T follicular helper cell (primary cell): ENCODE measurements at places on chromosomes 3 and 15.

- DNase-seq: no peak
Measured at GRCh38 chr3:108494906-108495531, 15.4 kb downstream of the MYH15 start.

- no peak for DNase-seq
Measured at GRCh38 chr3:154142608-154143007, 21.4 kb downstream of the ARHGEF26 start.

GRCh38 chr3:126268866-126269265 is 88.3 kb downstream of the KLF15 start:
- no peak for DNase-seq

DNA sequence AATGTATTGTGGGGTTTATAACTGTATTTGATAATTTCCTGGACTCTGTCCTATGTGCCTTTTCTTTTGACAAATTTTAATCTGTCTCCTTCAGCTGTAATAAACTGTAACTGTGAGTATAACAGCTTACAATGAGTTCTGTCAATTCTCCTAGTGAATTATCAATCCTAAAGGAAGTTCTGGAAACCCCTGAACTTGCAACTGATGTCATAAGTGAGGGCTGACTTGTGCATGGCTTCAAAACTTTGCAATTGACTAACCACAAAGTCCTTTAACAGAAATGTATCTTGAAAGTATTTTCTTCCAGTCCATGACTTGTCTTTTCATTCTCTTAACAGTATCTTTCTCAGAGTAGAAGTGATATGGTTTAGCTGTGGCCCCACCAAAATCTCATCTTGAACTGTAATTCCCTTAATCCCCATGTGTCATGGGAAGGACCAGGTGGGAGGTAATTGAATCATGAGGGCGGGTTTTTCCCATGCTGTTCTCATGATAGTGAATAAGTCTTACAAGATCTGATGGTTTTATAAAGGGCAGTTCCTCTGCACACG is 108.3 kb downstream of the TFDP2 start:
- DNase-seq: no peak

- DNase-seq: no peak
Measured at GRCh38 chr3:131690800-131691199, 188.0 kb upstream of the MRPL3 start.

GRCh38 chr15:43763819-43764446 is 12.8 kb downstream of the ELL3 start:
- DNase-seq: no peak

- no peak for DNase-seq
Measured at GRCh38 chr3:57967590-57967989, 40.6 kb upstream of the FLNB start.

GRCh38 chr3:193829781-193830180 is 236.8 kb downstream of the OPA1 start:
- DNase-seq: no peak
